ENCODE measurements at places on chromosomes 11 and 22.

DNA sequence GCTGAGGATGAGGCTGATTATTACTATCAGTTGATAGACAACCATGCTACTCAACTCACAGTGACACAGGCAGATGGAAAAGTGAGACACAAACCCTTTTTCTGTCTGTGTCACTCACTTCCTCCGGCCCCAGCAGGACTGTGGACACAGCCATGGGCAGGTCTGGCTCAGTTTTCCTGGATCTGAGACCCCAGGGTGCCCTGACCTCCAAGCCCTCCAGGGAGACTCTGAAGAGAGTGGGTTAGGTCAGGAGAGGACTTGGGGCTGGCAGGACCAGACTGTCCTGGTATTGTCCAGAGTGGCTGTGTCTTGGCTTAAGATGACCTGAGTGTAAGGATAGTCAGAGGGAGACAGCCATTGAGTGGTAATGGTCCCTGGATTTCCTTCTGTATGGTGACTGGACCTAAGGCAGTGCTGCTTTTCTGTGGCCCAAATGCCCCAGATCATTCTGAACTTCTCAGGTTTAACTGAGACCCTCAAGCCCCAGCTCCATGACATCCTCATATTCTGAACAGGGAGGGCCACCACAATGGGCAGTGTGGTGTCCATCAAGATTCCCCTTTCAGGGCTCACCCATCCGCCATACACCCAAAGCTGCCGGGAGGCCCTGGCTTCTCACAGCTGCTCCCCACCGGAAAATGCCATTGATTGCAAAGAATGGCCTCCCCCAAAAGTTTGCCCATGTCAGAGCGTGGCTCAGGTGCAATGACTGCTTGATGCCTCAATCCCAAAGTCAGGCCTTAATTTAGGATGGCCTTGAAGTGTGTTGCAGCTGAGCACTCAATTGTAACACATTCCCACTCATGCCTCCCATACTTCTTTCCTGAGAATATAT, 36.2 kb upstream of the PRAME start:
- DNase-seq: no peak

GRCh38 chr11:13262096-13262495, 15.5 kb upstream of the BMAL1 start:
- DNase-seq: peak; percentile 20

DNA sequence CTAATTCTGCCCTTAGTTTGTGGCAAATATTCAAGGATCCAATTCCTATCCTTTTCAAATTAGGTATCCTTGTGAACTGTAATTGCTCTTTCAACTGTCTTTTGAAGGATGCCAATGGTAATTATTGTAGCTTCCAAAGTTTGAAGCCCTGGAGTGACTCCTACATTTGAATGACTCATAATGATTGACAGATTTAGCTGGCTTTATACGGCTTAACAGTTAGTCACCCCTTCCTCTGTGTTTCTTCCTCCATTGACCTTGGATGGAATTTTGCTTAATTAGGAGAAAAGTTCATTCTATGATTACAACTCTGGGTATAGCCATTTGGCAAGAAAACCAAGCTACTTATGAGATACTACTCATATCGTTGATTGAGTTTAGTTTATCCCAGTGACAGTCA, 639.3 kb upstream of the KIRREL3 start:
- DNase-seq: peak; percentile 68

GRCh38 chr11:76252631-76253070, 46.3 kb upstream of the WNT11 start:
- DNase-seq: no peak

DNA sequence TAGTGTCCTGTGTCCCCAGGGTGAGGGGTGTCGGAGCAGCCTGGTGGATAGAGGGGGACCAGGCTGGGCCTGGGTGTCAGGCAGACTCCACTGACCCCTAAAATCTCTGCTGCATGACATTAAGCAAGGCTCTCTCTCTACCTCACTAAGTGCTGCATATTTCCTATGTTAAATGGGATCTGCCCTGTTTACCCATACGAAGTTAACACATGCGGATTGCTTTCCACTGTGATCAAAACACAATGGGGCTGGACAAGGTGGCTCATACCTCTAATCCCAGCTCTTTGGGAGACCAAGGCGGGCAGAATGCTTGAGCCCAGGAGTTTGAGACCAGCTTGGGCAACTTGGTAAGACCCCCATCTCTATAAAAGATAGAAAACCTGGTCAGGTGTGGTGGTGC, 426.2 kb downstream of the MIAT start:
- no peak for DNase-seq

- DNase-seq: no peak
Measured at GRCh38 chr11:99534812-99535211, 514.1 kb downstream of the CNTN5 start.

DNA sequence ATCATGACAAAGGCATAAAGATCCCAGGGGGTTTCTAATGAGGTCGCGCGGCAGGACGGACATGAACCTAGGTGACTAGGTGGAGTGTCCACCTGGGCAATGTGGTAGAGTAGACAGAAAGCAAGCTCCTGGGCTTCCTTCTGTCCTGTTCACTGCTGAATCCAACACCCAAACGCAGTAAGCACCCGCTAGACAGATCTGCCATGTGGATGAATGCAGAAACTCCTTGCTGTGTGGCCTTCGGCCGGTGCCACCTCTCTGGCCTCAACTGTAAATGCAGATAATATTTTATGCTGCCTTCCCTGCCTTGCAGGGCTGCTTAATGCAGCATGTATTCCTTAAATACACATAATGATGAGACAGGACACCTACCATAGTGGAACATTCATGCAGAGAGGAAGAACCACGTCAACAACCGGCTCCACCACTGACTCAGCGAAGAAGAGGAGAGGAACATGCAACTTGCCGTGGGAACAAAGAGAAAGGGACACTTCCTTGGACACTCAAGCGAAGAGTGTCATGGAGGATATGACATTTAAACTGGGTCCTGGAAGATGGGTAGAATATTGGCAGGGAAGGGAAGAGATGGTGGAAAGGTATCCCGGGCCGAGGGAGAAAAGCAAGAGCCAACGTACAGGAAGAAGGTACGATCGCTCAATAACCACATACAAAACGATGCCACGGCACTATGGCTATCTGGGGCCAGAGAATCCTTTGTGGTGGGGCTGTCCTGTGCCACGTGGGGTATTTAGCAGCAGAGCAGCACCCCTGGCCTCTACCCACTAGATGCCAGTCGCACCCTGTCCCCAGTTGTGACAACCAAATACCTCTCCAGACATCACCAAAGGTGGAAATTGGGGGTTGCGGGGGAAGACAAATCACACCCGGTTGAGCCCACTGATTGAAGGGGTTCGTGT, 30.8 kb downstream of the MYH9 start:
- no peak for DNase-seq

- DNase-seq: no peak
Measured at GRCh38 chr11:19258641-19259230, 18.0 kb upstream of the E2F8 start.

DNA sequence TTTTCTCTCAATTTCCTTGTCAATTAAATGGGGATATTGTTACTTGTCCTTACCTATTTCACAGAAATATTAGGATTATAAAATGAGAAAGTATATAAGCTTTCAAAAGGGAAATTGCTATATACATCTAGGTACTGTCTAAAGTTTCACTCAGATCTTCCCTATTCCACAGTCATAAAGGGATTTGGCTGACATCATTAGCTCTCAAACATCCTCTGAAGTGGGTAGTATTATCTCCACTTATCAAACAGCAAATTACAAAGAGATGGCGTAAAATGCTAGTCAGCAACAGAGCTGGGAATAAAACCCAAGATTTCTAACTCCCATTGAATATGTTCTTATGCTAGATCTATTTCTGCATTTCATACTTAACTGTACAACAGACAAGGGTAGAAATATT, 50.9 kb downstream of the SLC25A17 start:
- no peak for DNase-seq

GRCh38 chr11:19524171-19524671, 188.4 kb upstream of the NAV2 start:
- peak; percentile 42 for DNase-seq

Measured in astrocyte of the hippocampus (primary cell).